ENCODE measurements at places on chromosomes 1 and 21.

DNA sequence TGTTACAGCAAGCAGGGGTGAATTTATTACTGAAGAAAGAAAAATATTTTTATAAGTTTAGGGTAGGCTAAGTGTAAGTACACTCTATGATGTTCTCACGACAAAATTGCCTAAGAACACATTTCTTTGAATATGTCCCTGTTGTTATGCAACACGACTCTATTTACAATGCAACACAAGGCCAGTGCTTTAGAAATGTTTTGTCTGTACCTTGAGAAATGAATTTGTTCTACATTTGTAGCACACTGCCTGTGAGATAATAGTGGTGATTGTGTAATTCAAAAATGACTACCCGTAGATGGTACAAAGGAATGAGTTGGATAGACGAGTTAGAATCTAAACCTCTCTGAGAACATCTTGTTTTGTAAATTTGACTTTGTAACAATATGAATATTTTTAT, 63.7 kb upstream of the IGSF5 start:
- DNase-seq, result no peak

GRCh38 chr1:104092698-104093097, 343.0 kb downstream of the AMY1C start:
- no peak for DNase-seq

GRCh38 chr1:208090388-208091301, 153.5 kb downstream of the PLXNA2 start:
- no peak for DNase-seq

DNA sequence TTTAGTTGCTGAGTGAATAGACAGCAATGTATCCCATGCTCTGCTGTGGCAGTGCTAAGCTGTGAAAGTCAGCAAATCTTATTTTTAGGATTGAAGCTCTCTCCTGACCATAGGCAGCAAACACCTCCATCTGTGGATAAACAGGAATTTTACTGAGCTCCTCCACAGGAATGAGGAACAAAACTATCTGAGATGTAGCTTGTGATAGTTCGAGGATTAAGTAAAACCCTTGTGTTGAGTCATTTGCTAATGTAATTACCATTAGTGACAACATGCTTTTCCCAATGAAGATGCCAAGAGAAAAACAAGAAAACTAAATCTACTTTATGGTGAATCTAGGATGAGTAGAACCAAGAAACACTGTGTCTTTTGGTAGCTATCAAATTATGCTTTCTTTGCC, 122.7 kb downstream of the CLEC20A start:
- no peak for DNase-seq

GRCh38 chr1:37478451-37478881, 4.1 kb downstream of the ZC3H12A start:
- DNase-seq, result no peak

- DNase-seq, result no peak
Measured at GRCh38 chr1:233376382-233377110, 49.0 kb downstream of the MAP3K21 start.

GRCh38 chr1:66088787-66089186, 296.1 kb downstream of the PDE4B start:
- DNase-seq, result no peak

Data from NCI-H2171 treated with DMSO at 0.1 percent for 48 hours (cell line).